ENCODE measurements at places on chromosomes 1 and 21.

- DNase-seq: no peak
These were observed 16.3 kb downstream of the TAL1 start for GRCh38 chr1:47215713-47216112.

- DNase-seq: no peak
These were observed 77.7 kb upstream of the SOX13 start for GRCh38 chr1:203995228-203995627.

- no peak for DNase-seq
These were observed 773 bp downstream of the RABIF start for GRCh38 chr1:202888221-202888530.

DNA sequence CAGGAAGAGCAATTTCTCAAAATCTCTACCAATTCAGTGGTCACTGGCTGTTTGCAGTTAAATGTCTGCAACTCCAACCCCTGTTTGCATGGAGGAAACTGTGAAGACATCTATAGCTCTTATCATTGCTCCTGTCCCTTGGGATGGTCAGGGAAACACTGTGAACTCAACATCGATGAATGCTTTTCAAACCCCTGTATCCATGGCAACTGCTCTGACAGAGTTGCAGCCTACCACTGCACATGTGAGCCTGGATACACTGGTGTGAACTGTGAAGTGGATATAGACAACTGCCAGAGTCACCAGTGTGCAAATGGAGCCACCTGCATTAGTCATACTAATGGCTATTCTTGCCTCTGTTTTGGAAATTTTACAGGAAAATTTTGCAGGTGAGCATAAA is 167.2 kb downstream of the CRB1 start:
- DNase-seq: no peak

DNA sequence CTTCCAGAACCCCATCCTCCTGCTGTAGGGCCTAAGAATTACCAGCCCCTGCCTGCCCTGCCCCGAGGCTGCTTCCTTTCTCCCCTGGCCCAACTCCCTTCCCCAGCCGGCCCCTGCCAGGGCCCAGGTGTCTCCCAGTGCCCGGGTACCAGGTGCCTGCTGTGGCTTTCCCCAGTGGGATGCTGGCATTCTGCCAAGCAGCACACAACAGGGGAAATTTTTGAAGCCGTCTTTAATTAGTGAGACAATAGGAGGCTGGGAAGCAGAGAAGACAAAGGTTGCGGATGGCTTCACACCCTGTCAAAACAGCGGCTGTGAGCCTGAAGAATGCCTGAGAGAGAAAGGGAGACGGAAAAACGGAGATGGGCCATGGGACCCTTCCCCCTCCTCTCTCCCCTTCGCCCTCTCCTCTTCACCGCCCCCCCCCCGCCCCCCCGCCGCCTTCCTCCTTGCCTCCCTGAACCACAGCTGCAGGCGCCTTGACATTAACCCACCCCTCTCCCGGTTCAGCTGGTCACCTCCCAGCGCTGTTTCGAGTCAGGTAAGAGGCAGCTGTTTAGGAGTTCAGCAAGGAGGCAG is 33.6 kb downstream of the LRRN2 start:
- DNase-seq: peak; percentile 90

DNA sequence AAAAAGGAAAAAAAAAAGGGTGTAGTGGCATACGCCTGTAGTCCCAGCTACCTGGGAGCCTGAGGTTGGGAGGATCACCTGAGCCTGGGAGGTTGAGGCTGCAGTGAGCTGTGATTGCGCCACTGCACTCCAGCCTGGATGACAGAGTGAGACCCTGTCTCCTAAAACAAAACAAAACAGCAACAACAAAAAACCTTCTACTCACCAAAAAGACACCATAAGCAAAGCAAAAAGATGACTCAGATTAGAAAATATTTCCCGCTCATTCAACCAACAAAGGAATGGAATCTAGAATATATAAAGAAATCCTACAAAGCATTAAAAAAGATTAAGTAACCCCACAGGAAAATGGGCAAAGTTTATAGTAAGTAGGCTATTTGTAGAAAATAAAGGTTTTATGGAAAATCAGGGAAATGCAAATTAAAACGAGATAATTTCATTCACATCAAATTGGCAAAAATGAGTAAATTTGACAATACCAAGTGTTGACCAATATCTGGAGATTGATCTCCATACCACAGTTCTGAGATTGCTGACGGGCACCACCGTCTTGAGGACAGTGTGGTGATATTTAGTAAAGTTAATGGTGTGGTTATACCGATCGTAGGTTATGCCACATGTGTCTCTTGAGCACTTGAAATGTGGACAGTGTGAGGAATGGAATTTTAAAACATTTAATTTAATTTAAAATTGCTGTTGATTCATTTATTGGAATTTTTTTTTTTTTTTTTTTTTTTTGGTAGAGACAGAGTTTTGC is 54.0 kb downstream of the PIK3CD start:
- DNase-seq: no peak

DNA sequence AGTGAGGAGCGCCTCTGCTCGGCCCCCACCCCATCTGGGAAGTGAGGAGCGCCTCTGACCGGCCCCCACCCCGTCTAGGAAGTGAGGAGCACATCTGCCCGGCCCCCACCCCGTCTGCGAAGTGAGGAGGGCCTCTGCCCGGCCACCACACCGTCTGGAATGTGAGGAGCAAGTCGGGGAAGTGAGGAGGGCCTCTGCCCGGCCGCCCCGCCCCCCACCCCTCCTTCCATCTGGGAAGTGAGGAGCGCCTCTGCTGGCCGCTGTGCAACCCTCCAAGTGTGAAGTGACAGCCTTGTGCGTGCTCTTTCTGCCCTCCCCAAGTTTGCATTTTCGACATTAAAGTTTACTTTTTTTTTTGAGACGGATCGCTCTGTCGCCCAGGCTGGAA is 5.1 kb upstream of the ZZZ3 start:
- DNase-seq: no peak

- DNase-seq: no peak
These were observed 6.9 kb downstream of the NECTIN4 start for GRCh38 chr1:161082483-161082882.

DNA sequence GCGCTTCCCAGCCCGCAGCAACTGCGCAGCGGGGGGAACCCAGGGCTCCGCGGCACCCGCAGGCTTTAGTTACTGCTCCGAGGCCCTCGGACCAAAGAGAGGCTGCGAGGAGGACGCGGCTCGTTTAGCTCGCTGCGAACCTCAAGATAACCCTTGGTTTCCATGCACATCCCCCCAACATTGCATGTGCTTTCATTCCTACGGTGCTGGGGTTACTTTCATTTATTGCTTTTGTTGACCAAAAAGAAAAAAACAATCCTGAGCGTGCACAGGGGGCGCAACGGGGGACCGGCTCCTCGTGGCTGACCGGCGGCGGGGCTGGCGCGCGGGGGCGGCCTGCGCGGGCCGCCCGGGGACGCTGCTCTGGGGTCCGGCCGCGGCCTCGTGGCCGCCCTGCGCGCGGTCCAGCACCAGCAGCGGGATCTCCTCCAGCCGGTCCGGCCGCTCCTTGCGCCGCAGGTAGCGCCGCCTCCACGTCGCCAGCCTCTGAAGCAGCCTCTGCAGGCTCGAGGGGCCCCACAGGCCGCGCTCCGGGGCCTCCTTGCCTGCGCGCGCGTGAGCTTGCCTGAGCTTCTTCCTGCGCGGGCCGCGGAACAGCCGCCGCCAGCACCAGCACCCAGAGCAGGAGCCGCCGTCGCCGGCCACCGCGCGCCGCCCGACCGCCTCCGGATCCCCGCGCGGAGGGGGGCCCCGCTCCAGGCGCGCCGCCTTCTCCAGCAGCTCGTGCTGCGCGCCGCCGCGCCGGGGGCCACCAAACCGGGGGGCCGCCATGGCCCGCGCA is 77.4 kb downstream of the DESI2 start:
- no peak for DNase-seq

GRCh38 chr21:26487981-26488480 is 85.1 kb downstream of the CYYR1 start:
- DNase-seq: no peak

GRCh38 chr1:99764439-99764838 is 2.0 kb downstream of the FRRS1 start:
- no peak for DNase-seq

GRCh38 chr1:242240691-242241090 is 241.8 kb upstream of the MAP1LC3C start:
- no peak for DNase-seq

DNA sequence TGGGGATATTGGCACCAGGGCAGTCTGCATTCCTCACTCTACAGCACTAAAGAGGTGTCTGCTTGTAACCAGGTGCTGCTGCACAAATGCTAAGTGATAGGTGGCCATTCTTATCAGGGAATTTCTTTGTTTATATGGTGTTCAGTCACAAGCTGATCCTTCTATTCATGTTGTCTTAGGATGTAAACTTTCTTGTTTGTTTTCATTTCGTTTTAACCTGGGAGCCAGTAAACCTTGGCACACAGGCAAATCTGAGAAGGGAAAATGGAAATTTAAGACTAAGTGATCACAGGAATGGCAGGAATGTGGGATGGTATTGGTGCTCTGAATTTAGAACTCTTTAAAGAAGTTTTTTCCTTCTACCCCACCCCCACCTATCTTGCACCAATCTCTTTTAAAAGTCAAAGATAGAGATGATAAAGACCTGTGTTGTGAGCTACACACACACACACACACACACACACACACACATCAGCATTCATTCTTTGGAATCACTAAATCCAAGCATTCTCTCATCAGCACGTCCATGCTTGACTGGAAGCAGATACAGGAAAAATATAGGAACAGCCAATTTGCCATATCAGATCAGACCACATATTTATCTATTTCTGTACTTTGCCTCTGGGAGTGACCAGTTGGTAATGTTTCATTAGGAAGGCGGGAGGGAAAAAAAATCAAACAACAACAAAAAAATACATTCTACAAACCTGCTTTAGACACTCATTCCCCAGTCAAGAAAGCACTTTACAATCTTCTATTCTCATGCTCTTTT is 451.4 kb upstream of the ADGRL2 start:
- DNase-seq: no peak

DNA sequence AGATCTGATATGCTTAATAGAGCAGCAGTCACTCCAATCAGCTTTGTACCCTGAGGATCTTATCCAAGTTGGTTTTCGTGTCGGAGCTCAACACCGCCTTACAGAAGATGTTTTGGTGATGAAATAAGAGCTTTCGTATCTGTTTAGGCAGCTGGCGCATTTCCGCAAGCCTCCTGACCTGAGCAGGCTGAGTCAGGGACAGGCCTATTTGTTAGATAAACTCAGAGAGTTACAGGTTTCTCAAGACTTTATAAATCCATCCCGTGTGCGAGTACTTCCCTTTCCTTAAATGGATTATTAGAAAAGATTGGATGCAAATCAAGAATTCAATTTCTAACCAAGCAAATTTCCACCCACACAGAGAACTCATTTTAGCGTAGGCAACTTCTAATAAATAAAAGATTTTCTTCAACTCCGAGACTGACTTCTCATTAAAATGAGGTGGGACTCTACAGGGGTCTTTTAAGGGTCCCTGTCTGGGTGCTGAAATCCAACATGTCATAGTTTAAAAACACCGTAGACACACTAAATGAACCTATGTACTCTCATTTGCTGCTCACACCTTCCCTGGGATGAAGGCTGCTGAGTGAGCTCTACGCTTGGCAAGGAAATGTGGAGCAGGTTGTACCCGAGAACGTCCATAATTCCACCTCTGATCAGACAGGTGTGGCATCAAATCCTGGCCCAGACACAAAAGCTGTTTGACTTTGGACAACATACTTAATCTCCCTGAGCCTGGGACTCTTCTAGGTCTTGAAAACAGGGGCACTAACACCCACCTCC is 106.9 kb upstream of the F3 start:
- no peak for DNase-seq

DNA sequence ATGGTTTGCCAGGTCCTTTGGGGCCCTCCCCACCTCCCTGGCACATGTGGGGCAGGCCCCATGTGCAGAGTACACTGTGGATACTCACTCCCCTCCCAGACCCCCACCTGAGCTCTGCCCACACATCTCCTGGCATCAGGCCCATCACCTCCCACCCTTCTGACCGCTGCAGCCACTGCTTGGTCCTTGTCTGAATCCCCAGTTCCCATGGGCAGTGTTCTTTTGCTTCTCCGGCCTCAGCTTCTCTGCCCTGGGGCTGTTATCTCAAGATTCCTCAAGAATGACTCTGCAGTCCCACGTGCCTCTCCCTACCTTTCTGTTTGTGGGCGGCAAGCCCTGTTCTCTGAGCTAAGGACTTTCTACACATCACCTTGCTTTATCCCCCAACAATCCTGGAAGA is 187.7 kb upstream of the EDN2 start:
- DNase-seq: no peak

GRCh38 chr1:43370564-43370963 is 2.8 kb upstream of the ELOVL1 start:
- DNase-seq: no peak

GRCh38 chr1:212477014-212477679 is 44.4 kb downstream of the NENF start:
- peak; percentile 92 for DNase-seq

DNA sequence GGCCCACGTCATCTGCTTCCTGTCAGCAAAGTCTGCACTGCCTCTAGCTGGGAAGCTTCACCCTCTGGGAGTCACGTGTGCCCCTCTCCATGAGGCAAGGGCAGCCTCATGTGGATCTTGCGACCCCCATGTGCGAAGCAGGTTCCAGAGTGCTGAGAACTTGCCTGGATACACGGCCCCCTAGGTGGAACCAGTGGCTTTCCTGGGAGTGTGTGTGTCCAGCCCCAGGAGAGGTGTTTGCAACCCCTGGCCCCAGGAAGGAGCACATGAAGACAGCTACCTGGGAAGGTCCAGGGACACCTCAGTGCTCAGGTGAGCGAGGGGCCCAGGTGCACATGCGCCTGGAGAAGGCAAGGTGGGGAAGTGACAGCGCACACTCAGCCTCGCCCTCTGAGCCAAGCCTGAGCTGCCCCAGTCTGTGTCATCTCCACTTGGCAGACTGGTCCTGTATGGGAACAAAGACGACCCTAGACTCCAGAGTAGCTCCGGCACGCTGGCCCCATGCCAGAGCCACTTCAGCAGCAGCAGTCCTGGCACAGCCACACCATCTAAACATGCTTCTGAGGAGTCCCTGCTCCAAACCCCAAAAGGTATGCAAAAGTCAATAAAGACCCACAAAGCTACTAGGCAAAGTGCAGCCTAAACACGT is 8.9 kb downstream of the LSS start:
- DNase-seq: no peak

Data from NCI-H2081 (cell line).